ENCODE measurements at places on chromosomes 13 and 19.

- DNase-seq = no peak
These were observed 23.2 kb downstream of the HSPH1 start for GRCh38 chr13:31138515-31138914.

DNA sequence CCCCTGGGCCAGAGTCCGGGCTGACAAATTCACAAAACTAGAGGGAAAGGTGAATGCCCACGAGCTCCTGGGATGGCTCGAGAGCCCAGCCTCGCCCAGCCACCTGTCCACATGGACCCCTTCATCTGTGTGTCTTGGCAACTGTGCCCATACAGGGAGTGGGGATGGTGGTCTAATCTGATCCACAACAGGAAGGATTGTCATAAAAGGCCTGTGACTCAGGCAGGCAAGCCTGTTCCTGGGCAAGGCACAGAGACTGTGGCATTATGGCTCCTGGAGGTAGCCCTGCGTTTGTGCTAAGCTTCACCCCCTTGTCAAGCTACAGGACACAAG, 20.0 kb downstream of the CAPS start:
- DNase-seq = no peak

- DNase-seq = no peak
These were observed 1.6 kb downstream of the WDR88 start for GRCh38 chr19:33133438-33134031.

DNA sequence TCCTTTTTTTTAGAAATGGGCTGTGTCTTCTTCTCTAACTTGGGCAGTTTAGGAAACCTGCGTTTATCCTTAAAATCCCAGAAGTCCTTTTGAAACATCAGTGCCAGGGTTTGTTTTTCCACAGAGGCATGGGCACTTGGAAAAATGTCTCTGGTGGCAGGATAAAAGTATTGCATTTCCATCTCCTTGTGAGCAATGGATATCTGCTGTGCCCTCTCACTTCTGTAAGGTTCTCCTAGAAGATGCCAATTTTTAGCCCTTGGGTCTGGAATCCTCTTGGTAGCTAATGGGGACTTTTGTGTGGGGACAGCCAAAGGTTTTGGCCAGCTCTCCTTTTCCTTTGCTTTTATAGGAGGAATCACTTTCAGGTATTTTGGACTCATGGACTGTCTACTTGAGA, 21.0 kb downstream of the WDR87 start:
- DNase-seq = no peak

GRCh38 chr19:7612282-7613274, 16.8 kb downstream of the XAB2 start:
- no peak for DNase-seq

- no peak for DNase-seq
These were observed 216.5 kb downstream of the EFNB2 start for GRCh38 chr13:106318941-106319411.

- DNase-seq = no peak
These were observed 64.5 kb upstream of the ZNF724 start for GRCh38 chr19:23314505-23315251.

GRCh38 chr13:75145927-75146326, 336.0 kb downstream of the TBC1D4 start:
- no peak for DNase-seq

- no peak for DNase-seq
These were observed 924.0 kb downstream of the EFNB2 start for GRCh38 chr13:105611424-105611823.

DNA sequence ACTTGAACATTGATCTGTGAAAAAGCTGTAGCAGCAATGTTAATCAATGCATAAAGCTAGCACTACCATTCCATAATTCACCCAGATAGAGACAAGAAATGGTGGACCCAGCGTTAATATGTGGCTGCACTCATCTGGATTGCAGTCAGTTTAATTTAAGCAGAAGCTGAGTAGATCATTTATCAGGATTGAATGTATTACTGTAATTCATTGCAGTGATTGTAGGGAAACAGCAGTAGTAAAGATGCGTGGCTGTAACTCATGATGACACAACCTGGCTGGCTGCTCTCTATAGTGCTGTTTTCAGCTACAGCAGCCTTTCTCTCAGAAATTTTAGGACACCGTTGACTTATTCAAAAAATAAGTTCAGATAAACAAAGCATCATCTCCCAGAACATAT, 499.5 kb upstream of the SLITRK6 start:
- DNase-seq = no peak

- no peak for DNase-seq
These were observed 6.1 kb upstream of the CLEC4G start for GRCh38 chr19:7738023-7738422.

GRCh38 chr19:1373534-1374249, 10.0 kb upstream of the NDUFS7 start:
- no peak for DNase-seq

DNA sequence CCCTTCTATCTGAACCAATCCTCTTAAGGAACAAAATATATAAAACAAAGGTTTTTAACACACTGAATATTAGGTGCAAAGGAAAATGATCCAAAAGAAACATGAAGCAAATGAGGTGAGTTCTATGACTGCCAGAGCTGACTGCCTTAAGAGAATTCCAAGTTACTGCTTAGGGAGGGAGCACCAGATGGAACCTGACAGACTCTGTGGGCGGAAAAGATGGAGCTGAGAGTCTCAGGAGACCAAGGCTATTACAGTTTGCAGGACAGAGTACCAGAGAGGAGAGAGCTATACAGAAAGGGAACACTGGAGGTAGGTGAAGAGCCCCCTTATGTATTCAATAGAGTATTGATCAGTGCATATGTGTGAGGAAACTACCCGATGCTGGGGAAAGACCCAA, 87.2 kb downstream of the B3GLCT start:
- no peak for DNase-seq

DNA sequence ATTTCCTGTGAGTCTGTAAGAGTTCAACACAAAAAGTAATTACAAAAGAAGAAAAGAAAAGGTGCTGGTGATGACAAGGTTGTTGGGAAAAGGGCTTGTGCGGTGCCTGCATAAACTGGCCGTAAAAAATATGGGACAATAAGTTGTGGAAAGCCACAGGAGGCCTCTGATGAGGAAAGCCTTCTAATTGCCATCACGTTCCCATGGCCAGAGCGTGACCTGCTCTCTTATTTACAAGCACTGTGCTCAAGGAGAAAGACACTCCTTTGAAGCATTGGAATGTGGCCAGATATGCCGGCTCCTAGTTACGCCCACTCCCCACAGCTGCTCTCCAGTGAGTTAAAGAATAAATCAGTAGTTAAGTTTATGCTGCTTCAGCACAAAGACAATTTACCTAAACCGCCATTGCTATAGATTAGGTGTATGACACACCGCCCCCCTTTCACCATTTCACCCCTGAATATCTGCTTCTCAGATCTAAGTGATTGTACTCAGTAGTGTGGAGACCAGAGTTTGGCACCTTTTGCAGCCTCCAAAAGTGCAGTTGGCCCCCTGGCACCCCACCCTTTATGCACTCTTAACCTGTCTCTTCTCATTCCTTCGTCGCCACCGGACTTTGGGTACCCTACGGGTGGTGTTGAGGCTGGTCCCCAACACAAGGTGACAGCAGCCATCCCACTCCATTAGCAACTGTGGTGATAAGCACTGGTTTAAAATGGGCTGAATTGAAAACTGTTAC, 8.1 kb upstream of the PGLYRP1 start:
- no peak for DNase-seq

DNA sequence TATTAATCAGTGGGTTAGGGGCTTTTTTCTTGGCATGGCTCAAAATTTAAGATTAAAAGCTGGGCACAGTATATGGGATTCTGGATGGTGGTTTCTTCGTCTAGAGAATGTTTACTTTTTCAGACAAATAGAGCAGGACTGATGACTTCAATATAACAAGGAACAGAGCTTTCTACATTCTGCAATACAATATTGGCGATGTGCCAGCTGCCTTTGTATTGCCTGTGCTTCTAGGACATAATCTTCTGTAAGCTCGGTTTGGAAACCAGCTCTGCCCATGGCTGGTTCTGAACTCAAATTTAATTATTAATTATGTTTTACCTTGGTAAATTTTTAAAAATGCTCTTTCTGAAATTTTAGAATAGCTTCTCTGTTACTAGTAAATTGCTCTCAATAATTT, 139.1 kb upstream of the TRPC4 start:
- no peak for DNase-seq

GRCh38 chr13:39283072-39283471, 244.8 kb downstream of the NHLRC3 start:
- no peak for DNase-seq
